ENCODE measurements at places on chromosomes 1 and 21.

GRCh38 chr1:8364528-8365442, 46.9 kb downstream of the SLC45A1 start:
- no peak for DNase-seq

GRCh38 chr21:45559216-45560105, 17.2 kb upstream of the SLC19A1 start:
- no peak for DNase-seq

- DNase-seq: no peak
Observed at GRCh38 chr1:86542631-86543030, 4.2 kb upstream of the CLCA4 start.

DNA sequence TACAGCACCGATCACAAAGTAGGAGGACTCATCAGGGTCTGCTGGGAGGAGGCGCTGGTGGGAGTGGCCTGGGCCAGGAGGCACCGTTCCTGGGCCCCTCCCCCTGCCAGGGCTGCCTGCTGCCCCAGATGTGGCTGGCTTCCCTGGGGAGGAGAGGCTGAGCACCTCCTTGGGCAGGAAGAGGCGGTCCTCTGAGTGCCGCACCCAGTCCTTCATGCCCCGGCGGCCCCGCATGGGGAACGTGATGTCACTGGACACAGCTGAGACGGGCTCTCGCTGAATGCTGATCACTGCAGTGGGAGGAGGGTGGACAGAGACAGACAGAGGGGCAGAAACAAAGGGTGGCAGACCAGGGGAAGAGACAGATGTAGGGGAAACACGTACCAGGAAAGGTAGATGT, 24.8 kb downstream of the ADGRB2 start:
- DNase-seq: no peak

GRCh38 chr1:15173863-15174614, 20.5 kb downstream of the TMEM51 start:
- no peak for DNase-seq

GRCh38 chr1:151259351-151259750, 4.8 kb downstream of the PSMD4 start:
- DNase-seq: no peak

GRCh38 chr1:9120312-9120958, 8.5 kb downstream of the GPR157 start:
- DNase-seq: no peak

DNA sequence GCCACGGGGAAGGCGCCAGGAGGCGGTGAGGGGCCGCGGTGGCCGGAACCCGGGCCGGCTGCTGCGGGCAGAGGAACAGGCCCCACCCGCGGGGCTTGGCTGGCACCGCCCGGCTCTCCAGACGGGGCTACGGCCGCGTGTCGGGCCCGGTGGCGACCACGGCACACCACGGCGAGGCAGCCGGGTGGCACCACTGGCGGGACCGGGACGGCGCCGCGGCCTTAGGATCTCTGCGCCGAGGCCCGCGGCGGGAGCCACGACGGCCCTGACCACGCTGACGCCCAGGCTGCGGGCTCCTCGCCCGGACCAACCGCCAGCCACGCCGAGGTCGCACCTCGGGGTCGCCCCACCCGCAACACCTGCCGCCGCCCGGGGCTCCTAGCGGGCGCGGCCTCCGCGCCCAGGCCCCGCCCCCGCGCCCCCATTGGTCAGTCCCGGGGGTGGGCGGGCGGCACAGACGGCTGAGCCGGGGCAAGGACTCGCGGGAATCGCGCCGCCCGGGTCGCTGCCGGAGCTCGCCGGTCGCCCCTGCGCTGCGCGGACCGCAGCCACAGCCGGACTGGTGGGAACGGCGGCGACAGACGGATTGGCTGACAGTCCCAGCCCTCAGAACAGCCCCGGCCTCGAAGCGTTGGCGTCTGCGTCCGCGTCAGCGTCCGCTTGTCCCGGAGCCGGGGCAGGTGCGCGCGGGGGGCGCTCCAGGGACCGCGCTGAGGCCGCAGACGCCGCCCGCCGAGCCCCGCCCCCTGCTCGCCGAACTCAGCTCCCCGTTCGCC, at the start of gene BMP8A:
Gene BMP8A, plus strand, starts transcription at position 491 of the 776 bp plus-strand sequence. CDS start 356 bp downstream, outside the sequence.
- DNase-seq: peak; percentile 58
